Hematopoietic multipotent progenitor cell treated with erythropoietin and hydrocortisone succinate and interleukin-3 and kit ligand, for 15 days (in vitro differentiated cells): ENCODE measurements at places on chromosomes 2 and 18.
A peak's percentile ranks its signal among the peaks of the same experiment; 100 is the strongest.

DNA sequence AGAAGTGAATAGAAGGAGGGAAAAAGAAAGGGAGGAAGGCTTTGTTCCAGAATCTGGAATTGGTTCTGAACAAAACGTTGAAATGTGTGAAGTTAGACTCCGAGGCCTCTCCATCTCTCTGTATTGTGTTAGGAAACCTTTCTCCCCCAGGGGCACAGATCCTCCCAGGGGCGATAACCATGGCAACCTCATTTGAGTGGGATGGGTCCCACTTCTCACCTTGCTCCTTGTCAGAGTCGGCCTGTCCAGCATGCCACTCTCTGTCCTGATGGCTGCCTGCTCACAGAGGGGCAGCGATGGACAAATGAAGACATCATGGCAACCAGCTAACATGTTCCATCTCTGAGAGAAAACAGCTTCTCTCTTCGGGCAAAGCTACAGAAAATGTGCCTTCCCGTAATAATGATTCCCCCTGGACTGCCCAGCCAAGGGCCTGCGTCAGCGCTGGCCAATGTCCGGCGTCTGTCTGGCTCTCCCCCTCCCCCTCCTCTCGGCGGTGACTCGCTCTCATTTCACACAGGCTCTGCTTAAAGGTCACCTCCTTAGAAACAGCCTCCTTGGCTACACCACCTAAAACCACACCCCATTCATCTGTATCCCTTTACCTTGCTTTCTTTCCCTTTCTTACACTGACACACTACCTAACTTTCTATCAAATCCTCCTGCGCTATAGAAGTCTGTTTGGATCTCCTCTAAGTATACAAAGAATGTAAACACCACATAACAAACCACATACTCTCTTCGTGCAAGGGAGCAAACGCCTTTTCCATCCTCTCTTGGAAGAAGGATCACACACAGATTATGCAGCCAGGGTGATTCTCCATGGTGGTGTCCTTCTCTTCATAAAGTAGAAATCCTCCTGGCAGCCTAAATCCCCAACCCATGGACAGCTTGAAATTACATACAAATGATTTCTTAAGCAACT, 32.1 kb upstream of the TTC39C start:
- no peak for DNase-seq

DNA sequence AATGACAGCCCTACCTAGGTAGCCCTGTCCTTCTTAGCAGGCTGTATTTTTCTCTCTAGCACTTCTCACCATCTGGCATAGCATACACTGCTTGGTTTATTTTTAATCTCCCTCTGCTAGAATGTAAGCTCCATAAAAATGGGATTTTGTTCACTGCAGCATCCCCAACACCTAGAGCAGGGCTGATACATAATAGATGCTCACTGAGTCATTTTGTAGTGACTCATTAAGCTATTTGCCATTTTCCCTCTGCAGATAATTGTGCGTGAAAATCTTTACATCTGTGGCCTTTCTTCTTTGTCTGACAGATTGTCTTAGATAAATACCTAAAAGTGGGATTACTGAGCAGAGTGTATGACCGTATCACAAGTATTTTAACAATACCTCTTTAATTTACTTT, 82.5 kb downstream of the CERS6 start:
- no peak for DNase-seq

DNA sequence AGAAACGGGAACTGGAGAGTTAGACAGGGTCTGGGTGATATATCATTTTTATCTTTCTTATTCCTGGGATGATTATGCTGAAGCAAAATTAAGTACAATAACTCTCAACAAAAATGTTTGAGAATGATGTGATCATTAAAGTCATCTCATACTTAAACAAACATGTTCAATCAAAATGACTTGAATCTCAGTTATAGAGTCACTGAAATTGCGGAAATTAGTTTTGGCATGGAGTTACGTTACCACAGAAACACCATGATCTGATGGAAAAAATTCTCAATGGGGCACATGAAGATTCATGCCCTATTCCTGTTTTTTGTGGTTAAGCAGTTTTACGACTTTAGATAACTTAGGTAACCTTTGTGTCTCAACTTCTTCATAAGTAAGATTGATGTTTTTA, 757.7 kb downstream of the EPHA4 start:
- DNase-seq: no peak

- no peak for DNase-seq
Observed at GRCh38 chr18:26574958-26575864, 26.9 kb upstream of the KCTD1 start.

- DNase-seq: no peak
Observed at GRCh38 chr18:41504316-41504715, 450.7 kb upstream of the PIK3C3 start.

DNA sequence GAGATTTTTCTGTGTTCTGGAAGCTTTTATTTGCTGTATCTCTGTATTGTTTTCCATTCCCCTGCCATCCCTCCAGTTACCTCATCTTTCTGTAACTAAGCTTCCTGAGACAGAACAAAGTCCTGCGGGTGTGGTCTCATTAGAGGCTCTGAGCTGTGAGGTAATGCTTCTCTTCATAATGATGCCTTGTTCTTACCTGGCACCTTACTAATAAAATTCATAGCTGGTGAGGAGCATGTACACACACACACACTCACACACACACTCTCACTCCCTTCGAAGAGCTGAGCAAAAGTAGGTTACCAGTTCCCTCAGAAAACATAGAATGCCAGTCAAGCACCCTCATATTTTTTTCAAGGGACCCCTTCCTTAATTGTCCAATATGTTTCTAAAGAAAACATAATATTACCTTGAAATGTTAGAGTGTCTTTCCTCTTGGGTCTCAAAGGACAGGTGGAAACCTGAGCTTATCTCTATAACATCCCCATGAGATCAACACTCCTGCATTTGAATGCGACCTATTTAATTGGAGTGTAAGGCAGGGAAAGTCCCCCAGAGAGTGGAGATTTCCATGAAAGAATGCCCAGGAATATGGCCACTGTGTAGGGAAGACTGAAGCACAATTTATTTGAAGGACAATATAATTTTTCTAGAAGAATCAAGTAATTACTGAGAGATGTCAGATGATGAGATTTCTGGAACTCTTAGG, 161.6 kb upstream of the NCK2 start:
- no peak for DNase-seq

DNA sequence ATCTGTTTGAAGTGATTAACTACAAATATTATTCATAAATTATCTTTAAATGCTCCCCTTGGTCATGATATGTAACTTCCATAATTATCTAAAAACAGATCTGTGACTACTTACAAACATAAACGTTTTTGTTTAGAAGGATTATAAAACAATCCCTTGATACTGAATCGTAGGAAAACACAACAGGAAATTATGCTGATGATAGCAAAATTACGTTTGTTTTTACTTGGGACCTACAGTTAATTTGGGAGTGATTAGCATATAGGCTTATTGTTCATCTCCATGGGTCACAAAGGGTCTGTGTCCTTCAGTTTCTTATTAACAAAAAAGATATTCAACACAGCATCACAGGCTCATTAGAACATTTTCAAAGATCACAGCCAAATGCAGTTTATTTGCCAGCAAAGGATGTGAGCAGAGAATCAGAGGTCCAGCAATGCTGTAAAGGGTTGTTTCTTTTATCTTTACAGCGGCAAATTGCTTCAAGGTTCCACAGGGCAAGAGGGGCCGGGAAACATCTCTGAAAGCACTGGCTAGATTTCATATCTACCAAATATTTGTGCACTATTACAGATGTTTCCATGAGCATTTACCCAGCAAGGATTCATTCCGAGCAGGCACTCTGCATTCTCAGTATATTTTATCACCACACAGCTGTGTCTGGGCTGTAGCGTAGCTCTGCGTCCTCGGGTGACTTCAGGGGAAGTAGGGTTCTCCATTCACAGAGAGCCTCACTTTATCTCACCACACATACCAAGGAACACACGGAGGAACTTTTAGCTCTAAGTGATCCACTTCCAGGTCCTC, 4.1 kb downstream of the CCDC195 start:
- DNase-seq: no peak

- no peak for DNase-seq
Observed at GRCh38 chr2:98793897-98794830, 63.2 kb upstream of the MGAT4A start.

DNA sequence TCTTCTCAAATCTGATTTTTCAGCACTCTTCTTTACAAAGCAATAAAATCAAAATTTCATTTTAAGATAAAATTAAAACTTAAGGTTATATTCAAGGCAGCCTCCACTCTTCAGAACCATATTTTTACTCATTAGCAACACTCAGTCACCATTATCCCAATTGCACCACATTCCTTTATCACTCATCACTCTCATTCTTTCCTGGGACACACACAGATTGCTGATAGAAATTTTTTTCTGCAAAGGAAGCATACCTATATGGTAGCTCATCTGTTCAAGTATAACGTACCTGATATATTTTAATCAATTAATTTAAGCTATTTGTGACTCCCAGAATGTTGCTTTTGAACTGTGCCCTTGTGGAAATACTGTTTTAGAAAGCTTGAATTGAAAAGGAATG, 1559.3 kb upstream of the ZEB2 start:
- no peak for DNase-seq

DNA sequence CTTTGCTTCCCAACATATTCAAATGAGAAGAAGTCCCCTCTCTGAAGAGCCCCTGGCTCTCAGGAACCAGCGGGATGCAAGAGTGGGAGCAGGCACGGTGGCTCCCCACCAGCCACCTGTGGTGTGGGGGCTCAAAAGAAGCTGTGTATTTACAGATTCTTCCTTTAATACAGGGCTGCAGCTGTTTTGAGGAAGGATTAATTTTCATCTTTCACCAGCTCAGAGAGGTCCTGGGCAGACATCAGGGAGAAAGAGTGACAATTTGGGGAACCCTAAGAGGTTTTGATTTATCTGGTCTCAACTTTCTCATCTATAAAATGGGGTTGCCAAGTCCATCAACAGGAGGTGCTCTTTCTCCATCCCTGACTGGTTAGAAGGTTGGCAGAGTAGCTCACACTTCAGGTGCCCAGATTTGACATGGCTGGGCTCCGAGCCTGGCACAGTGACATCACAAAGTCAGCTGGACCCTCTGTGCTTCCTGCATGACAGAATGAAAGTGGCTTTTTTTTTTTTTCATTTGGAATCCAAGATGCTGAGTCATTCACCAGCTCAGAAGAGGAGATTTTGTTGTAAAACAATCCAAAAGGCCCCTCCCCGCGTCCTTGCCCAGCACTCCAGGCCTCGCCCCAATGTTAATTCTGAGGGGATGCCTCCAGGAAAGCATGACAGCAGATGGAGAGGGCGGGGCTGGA, 15.5 kb upstream of the SIX2 start:
- DNase-seq: no peak

- no peak for DNase-seq
Observed at GRCh38 chr2:223815186-223815883, 22.0 kb downstream of the AP1S3 start.

- DNase-seq: peak; percentile 86
Observed at GRCh38 chr2:62195421-62196277, at the start of gene B3GNT2. B3GNT2 (plus strand) TSS chr2:62196115; CDS start chr2:62222221, 26,106 bp downstream.

- peak; percentile 17 for DNase-seq
Observed at GRCh38 chr18:49178736-49179135, 228.0 kb upstream of the SMAD7 start.

DNA sequence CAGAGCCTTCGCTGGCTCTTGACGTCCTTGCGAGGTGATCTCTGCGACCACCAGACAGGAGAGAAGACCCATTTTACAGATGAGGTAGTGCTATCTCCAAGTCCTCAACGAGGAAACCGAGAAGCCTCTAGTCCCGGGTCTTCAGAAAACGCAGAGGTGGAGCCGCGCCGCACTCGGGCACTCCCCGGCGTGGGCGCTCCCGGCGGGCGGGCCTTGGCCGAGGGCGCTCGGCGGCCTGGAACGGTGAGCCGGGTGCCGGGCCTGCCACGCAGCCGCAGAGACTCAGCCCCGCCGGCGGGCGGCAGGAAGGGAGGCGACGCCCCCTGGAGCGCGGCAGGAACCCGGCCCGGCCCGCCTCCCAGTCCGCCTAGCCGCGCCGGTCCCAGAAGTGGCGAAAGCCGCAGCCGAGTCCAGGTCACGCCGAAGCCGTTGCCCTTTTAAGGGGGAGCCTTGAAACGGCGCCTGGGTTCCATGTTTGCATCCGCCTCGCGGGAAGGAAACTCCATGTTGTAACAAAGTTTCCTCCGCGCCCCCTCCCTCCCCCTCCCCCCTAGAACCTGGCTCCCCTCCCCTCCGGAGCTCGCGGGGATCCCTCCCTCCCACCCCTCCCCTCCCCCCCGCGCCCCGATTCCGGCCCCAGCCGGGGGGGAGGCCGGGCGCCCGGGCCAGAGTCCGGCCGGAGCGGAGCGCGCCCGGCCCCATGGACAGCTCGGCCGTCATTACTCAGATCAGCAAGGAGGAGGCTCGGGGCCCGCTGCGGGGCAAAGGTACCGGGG, at the start of gene CTDSP1:
CTDSP1 (plus strand) TSS at position 478 of the 776 bp plus-strand sequence; CDS start at position 701, 223 bp downstream.
- DNase-seq: peak; percentile 85

DNA sequence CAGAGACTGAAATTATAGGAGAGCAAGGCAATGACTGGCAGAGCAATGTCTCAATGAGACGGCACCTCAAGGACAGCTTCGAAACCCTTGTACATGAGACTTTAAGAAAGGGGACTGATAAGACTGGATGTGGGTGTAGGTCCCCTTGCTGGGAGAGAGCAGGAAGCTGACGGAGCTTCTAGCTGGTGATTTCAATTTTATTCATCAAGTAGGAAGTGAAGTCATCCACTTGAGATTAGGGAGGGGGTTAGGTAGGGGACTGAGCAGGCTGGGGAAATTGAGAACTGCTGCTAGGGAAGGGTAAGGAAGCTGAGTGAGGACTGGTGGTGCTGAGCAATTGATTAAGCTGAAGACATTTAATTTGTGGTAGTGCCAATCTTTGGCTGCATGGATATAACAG, 99.5 kb upstream of the ITGB6 start:
- no peak for DNase-seq

DNA sequence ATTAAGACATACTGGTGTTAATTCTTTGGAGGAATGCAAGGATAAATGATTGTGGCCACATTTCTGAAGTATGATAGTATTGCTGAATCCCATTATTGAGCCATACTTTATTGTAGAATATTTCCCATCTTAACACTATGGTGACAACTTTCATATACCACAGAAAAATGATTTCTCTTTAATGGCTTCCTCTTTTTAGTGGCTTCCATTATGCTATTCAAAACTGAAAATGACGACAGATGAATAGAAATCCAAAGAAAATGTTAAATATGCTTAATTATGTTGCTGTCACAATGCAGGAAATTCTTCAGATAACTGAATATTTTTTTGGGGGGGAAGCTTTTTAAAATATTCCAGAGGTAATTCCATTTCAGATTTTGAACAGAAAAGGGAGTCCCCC, 88.9 kb upstream of the TMEM200C start:
- no peak for DNase-seq

- DNase-seq: no peak
Observed at GRCh38 chr2:43008388-43008787, 216.0 kb upstream of the HAAO start.

DNA sequence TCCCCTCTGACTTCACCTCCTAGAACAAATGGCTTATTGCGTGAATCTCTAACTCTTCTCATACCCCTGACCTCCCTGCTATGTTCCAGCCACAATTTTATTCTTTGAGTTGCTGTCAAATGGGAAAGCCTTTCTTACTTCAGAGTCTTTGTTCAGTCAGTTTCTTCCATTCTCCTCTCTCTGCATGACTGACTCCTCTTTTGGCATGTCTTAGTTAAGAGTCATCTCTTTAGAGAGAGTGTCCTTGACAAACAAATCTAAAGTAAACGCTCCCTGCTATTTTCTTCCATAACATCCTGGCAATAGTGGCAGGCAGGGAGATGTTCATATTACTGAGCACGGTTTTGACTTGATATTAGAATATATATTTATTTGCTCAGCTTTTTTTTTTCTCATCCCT, 170.7 kb upstream of the ERBB4 start:
- DNase-seq: no peak
